ENCODE measurements at places on chromosomes 2 and 18.

DNA sequence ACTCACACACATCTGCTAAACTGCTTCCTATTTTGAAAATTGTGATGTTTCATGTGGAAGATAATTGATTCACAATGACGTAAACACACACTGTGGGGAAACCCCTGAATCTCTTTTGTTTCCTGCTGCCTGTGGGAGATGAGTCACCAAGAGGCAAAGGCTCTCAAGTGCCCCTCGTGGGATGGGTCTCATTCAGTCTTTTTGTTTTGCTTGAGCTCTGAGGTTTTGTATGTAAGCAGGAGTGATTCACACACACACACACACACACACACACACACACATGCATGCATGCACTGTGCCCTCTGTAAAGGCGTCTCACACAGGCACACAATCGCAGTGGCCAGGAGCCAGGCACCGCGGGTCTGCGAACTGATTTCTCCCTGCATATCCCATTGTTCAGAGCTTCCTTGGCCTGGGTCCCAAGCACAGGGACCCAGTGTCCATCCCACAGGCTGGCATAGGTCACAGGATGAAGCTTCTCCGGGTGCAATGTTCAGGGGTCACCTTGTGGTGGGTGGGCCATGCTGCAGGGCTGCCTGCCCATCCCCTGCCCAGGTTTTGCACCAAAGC is 12.1 kb upstream of the ARHGEF4 start:
- DNase-seq = peak; percentile 56

DNA sequence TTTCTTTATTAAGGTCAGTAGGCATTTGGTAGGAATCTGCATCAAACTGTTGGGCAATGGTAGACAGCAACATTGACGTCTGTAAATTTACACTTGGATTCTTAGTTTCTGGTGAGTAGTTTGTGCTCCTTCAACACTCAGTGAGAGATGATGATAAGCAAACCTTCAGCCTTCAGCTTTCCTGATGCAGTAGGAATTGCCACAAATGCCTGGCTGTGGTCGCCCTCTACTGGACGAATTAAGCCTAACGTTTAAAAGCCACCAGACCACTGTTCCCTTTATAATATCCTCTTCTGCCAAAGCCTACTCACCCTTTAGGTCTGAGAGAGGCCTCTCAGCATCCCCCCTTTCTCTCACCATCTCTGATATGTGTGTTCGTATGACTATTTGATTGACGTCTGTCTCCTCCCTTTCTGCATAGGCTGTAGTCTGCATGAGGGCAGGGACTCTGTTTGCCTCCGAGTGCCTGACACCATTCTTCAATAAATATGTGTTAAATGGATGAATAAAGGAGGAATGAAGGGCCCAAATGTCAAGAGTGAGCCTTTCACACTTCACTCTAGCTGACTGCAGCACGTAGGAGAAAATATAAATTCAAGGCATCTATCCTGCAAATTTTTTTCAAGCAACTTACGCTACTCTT is 47.0 kb upstream of the PLEKHM3 start:
- DNase-seq = peak; percentile 43

DNA sequence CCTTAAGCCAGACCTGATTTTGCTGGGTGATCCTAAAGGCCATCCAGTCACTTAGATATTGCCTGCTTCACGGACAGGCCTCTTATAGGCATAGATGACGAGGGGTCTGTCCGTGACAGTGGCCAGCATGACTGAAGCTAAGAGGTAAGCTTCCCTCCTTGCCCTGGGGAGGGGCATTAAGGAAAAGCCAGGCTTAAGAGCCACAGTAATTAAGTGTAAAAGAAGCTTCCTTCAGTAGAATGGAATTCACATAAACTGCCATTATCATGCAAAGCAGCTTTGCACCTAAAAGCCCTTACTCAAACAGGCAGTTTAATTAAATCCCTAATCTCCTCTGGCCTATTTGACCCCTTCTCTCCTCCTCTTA is 99.4 kb upstream of the PKDCC start:
- no peak for DNase-seq

DNA sequence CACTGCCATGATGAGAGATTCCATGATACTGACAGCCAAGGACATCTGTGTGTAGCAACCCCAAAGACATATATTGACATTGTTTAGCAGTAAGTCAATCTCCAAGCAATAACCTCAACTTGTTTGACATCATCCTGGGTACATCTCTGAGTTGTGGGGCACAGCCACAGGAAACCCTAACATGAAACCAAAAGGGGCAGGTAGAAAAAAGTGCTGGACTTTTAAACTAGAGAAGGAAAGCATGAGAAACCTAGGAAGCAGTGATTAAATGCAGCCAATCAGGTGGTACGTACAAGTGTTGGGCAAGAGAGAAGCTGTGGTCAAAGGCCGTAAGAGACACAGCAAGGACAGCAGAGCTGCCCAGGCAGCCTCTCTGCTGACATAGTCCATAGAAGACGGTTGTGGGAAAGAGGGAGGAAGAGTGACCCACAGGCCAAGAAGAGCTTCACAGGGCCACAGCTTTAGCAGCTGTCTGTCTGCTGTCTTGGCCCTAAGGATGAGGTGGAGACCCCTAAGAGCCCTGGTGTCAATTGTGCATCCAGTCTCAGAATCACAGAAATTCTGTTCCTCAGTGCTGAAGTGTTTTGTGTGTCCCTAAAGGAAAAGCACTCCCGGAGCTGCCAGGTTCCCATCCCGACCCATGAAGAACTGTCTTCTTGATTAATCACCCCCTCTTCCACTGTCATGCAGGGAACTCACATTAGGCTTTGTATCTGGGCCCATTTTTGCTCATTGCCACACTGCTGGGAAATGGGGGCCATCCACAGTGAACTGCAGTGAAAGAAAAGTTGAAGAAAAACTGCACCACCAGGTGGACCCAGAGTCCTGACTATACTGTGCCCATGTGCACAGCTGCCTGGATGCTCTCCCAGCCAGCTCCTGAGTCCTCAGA is 25.4 kb upstream of the CHN1 start:
- DNase-seq = no peak

GRCh38 chr18:48126240-48126639 is 195.8 kb upstream of the SMAD2 start:
- no peak for DNase-seq

DNA sequence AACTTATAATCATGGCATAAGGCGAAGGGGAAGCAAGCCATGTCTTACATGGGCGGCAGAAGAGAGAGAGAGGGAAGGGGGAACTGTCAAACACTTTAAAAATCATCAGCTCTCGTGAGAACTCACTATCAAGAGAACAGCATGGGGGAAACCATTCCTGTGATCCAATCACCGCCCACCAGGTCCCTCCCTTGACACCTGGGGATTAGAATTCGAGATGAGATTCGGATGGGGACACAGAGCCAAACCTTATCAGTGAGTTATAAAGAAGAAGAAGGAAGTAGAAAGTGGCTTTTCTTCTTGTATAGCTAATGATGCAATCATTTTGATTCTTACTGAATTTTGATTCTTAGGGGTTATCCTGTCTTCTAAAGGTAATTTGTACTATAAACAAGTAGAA is 51.4 kb downstream of the SMCHD1 start:
- DNase-seq = no peak

DNA sequence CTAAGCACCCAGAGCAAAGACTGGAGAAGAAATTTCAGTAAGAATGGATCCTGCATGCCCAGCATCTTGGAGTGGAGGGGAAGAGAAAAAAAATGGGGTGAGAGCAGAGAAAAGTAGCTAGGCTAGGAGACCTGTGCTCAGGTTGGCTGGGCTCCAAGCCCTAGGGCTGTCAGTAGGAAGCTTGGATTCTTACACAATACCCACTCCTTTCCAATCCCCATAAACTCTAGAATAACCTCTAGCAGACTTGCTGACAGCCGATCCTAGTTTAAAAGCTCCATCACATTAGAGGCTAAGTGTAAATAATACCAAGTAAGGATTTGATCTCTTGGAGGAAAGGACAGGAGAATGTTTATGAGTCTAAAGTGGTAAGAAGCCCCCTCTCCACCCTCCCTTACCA is 46.2 kb upstream of the NABP1 start:
- no peak for DNase-seq

DNA sequence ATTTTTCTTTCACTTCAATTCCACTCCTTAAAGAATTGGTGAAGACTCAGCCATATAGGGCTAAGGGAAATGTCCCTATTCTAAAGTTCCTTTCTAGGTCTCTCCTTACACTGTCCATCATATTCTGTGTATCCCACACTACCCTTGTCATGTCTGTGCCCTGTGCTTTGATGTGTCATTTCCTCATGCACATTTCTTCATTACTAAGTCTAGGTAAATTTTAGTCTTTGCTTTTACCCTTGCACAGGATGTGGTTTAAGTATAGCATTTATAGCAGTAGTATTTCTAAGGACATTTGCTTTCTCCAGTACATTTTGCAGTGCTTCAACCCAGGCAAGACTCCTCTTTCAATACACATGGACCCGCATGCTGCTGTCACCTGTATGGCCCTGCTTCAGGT is 221.5 kb upstream of the ACVR2A start:
- no peak for DNase-seq

DNA sequence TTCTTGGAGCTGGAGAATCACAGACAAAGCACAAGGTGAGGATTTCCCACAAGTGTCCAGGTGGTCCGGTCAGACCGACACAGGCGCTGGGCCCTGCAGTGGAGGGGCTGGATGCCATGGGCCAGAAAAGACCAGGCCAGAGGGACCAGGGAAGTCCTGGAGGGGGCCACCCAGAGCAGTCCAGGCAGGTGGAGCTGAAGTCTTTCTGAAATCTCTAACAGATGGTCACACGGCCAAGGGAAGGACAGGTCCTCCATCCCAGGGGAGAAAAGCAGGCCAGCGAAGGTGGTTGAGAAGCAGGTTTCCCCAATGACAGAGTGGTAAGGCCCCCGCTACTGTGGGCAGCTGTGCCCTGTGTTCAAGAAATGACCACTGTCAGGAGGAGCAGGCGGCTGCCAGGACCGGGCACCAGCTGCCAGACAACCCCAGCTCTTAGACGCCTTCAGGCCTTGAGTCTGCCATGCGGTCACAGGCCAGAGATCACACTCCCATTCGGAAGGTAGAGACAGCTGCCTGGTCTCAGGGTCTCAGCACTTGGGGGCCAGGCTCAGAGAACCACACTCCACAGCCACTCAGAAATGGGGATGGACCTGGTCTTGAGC is 25.9 kb downstream of the HS1BP3 start:
- DNase-seq = no peak

DNA sequence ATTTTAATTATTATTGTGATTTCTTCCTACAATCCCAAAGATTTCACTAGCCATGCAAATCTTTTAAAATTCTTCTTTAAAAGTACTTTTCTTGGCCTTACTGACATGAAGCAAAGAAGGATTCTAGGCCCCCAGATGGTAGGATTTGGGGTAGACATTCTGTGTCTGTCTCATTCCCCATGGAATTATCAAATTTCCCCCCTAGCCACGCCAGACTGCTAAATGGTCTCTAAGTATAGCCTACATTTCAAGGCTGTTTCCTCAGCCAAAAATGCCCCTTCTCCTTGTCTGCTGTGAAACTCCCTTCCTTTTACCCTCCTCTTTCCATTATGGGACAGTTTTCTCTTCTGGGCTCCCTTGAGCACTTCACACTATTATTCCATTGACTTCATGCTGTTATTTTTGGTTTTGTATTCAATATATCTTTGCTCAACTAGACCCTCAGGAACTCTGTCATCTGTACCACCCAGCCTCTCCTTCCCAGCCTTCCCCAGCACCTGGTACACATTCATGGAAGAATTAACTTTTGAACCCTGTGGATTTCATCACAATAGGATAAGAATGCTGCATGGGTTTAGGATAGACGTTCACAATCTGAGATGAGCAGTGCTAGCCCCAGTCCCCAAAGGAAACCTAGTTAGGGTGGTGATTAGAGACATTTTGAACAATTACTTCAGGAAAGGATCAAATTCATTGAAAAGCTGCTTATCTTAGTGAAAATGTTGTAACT is 21.5 kb upstream of the CYP1B1 start:
- DNase-seq = no peak

DNA sequence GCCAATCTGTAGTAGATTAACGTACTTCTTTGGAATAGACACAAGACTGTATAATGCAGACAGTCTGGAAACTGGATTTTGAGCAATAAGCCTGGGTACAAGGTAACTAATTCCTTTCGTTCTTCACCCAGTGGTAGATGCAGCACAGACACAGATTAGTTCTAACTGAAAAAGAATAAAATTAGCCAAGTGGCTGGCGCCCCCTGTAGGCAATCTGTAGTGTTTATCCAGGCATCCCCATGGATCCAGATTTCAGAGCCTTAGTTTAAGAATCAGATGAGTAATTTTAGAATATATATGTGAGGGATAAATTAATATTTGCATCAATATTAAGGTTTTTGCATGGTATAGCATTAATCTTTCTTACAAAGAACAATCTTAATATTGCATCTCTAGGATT is 563.9 kb downstream of the DCC start:
- no peak for DNase-seq

DNA sequence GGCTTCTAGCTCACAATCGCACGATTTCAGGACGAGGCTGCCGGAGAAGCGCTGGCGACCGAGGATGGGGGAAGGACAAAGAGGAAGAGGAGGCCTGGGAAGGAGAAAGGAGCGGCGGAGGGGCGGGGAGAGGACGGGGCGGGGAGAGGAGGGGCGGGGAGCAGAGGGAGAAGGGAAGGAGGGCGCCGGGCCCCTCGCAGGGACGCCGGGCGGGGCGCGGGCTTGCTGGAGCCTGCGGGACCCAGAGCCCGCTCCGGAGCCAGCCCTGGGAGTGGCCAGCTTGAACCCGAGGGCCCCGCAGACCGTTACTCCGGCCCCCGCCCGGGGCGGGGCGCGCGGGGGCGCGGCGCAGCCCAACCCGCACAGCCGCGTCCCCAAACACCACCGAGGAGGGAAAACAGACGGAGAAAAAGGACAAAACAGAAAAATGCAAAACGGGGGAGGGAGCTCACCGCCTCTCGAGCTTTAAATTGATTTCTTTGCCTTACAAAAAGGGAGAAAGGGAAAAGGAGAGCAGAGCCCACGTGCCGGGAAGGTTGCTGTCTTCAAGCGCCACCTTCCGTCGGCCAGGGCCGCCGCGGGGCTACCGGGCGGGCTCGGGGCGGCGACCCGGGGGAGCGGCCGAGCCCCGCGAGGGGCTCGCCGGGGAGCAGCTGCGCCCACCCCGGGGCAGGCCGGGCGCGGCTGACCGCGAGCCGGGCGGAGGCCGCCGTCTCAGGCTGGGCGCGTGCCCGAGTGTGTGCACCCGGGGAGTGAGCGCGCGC is 781 bp upstream of the SOX11 start:
- DNase-seq = no peak

DNA sequence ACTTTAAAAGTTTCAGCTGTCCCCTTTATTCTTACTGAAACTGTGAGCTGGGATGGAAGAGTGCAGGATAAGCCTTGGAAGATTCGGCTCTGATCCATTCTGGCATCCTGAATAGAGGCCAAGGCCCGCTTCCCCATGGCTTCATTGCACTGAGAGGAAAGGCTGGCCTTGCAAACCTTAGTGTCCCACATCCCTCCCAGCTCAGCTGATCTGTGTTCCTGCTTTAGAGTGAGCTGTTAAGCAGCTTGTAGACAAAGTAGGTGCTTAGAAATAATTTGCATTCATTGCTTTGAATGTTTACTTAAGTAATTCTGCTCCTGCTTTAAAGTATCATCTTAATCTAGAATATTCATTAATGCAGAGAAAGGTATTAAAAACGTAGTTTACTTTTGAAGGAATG is 169.6 kb upstream of the BOD1L2 start:
- no peak for DNase-seq

- no peak for DNase-seq
These were observed 4.2 kb upstream of the ESCO1 start for GRCh38 chr18:21604671-21605070.

All from effector memory CD8-positive, alpha-beta T cell (primary cell).